ENCODE measurements at places on chromosomes 6 and 20.

DNA sequence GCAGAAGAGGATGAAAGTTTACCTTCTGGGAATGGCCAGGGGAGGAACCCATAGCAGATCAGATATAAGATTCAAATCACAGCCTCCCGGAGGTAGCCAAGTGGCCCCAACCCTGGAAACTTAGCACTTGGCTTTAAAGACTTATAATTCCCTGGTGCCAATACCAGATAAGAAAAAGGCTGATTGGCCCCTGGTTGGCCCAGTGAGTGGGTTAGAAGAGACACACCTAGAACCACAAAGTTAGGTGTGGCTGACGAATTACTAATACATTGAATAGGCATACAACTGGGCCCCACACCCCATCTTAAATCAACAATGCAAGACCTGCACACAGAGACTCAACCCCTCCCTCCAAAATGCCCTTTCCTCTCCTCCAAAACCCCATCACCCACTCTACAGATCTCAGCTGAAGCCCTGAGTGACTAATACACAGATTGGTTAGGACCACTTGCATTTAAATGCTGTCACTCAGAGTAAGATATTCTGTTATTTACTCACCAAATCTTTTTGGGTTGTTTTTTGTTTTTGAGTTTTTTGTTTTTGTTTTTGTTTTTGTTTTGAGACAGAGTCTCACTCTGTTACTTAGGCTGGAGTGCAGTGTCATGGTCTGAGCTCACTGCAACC lies 315.4 kb upstream of the JARID2 start:
- no peak for DNase-seq

- DNase-seq = no peak
Observed at GRCh38 chr6:158011980-158012566, 30.4 kb downstream of the SYNJ2 start.

DNA sequence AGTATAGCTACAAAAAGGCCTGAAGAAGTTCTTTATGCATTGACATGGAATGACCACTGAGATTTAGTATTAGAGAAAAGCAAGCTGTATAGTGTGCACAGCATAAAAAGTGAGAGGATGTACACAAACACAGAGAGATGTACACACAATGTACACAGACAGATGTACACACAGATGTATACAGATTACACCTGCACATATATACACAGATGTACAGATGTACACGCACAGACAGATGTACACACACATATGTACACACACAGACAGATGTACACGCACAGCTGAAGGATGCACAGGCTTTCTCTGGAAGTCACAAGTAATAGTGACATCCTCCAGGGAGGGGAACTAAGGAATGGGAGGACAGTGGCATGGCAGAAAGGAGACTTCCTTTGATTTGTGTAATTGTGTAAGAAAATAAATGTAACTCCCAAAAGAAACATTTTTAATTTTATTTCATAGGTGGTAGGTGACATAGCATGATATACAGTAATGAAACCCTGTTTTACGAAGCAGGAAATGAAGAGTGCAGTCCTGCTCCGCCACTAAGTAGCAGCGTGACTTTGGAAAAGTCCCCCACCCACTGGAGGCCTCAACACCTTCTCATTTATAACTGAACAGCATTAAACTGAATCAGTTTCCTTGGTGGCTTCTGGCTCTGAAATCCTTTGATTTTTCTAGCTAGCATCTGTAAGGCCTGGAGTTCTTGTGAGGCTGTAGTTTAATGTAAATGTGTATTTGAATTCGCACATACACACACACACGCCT lies 14.1 kb downstream of the NFATC2 start:
- no peak for DNase-seq

DNA sequence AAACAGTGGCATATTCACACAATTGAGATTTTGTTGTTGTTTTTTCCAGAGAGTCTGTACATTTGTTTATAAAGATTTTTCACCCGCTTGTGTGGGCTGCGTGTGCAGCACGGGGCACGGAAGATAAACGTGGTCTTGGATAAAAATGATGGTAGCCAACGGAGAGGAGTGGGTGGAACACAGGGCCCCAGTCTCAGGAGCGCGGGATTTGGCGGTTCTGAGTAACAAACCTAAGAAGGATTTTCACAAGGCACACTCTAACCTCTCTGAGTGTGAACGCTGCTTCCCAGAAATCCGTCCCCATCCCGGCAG lies 3.6 kb upstream of the BNIP5 start:
- DNase-seq = no peak

- no peak for DNase-seq
Observed at GRCh38 chr6:143135797-143136561, 75.3 kb downstream of the AIG1 start.

DNA sequence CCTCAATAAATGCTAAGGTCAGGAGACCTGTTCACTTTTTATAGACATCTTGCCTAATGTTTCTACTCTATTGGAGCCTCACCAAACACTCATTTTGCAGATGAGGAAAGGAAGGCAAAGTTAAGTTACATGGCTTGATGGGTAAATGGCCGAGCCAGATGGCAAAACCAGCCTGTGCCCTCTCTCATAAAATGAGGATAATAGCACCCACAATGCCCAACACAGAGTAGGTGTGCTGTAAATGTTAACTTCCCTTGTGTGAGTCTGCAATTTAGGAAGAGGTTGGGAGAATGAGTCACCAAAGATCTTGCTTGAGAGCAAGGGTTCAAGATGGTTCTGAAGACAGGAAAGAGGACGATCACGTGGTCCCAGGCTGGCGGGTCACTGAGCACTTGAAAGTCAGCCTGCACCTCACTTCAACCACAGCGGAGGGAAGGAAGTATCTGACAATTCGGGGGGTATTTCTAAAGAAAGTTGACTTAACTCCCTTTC lies 3.3 kb downstream of the KCNK5 start:
- no peak for DNase-seq

DNA sequence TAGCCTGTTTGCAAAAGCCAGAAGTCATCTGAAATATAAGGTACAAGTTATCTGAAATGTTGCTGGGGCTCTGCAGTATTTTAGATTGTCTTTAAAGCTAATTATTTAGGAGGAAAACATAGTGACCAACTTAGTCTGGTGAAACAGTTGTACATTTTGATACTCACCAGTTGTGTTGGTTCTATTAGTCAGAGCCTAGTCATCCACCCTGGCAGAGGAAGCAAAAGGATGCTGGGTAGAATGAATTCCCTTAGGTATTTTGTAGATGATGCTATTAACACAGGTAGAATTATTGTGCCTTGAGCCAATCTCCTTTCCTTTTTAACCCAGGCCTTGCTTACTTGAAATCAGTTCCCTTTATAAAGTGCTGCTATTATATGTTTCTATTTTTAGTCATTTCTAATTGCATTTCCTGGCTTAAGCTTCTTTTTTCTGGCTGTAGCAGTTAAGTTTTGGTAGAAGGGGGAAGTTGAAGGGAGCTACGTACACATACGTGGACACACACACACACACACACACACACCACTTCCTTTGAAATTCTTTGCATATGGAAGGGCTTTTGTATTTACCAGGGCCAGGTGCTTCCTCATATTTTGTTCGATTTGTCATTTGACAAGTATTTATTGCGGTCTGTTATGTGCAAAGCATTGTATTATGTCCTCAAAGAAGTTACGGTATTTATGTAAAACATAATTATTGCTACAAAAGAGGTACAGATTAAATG lies 82.4 kb downstream of the RTN4IP1 start:
- no peak for DNase-seq

- no peak for DNase-seq
Observed at GRCh38 chr6:167093922-167094432, 28.9 kb upstream of the CCR6 start.

- no peak for DNase-seq
Observed at GRCh38 chr20:45323731-45324130, 15.6 kb upstream of the MATN4 start.

DNA sequence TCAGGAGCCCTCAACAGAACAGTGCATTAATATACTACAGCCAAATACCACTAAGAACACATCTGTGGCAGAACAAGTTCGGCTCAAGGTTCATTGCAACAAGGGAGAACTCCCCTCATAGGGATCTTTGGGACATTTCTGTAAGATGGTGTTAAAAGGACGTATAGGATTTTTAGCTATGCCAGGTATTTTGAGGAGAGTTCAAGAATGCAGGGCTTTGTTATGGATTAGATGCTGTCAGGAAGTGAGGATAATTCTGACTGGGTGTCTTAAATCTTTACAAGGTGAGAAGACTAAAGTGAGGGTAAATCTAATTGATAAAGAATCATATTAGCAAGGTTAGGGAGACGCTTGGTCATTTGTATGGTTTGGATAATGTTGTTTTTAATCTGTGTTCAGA lies 83.7 kb upstream of the AHI1 start:
- peak; percentile 8 for DNase-seq

DNA sequence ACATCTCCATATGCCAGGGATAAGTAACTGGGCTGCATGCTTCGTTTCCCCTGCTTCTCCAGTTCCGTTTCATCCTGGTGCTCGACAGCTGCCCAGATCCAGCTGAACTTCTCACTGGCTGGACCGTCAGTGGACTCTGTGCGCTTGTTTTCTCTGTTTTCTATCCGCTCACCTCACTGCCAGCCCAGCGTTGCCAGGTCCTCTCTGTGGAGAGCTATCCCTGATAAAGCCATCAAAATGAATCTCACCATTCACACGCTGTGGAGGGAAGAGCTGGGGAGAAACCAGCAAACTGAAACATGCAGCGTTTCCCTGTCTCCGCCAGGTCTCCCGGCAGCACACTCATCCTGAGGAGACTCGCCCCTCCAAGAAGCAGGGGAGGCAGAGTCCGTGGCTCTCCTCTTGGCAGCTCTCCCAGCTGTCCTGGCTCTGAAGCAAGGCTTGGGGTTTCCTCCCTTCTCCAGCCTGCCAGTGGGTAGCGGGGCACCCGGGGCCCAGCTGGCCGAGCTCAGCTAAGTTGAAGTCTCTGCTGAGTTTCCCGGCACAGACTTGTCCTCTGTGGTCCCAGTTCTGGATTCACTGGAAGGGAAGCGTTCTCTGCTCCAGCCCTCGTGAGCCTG lies 160.9 kb downstream of the DTNBP1 start:
- peak; percentile 36 for DNase-seq

DNA sequence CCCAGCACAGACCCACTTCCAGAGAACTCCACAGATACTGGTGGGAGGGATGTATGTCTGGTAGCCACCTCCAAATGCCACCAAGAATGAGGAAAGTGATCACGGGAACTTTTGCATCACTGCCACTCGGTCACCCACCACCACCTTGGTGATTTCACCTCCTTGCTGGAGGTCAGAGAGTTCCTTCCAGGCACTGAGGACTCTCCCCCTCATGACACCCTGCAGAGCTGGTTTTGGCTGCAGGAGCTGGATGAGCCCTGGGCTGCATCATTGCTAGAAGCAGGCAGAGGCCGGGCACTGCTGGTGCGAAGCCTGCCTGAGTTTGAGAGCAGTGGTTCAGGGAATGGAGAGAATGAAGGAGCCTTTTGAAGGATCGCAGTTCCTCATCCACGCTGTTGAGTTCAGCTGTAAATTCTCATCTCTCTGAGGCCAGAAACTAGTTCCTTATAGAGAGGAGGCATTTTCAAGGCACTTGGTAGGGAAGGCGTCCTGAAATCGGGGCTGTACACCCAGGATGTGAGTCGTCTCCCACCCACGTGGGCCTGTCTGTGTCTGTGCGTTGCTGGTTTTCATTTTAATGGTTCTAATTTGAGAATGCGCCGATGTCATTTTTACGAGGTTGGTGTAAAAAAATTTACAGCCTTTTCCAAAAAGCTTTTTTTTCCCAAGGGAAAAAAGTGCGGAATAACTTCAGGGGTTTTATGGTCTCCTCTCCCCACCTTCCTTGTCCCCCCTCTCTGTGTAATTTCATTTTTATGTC lies 25.0 kb downstream of the FOXP4 start:
- DNase-seq = peak; percentile 43

DNA sequence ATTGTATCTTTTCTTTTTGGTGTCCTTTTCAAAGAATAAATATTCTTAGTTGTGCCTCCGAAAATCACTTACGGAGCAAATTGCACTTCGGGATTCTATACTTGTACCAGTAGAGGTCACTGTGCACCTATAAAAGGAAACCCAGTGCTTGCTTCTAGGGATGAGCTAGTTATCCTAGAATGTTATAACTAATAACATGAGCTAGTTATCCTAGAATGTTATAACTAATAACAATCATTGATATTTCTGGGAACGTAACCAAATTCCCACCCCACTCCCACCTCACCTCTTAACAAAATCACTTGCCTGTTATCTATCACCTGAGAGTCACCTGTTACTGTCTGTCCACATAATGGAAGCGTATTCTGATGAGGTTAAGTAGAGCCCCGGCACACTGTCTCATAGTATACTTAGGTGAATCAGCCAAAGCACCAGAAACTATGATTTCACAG lies 126.9 kb upstream of the TIAM2 start:
- peak; percentile 42 for DNase-seq

DNA sequence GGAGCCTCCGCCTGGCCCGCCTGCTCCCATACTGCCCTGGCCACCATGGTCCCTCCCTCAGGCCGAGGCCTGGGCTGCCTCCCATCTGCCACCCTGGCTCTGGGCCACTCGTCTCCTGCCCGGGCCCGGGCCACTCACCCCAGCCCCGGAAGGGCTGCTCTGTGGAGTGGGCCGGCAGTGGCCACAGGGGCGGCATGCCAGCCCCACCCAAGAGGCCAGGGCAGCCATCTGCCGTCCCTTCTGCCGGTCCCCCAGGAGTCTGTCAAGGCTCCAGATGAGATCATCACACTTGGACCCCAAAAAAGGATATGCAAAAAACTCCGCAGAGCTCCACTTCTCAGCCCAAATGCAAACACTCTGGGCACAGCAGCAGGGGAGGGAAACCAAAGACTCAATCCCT lies 23.8 kb upstream of the TLDC2 start:
- no peak for DNase-seq

DNA sequence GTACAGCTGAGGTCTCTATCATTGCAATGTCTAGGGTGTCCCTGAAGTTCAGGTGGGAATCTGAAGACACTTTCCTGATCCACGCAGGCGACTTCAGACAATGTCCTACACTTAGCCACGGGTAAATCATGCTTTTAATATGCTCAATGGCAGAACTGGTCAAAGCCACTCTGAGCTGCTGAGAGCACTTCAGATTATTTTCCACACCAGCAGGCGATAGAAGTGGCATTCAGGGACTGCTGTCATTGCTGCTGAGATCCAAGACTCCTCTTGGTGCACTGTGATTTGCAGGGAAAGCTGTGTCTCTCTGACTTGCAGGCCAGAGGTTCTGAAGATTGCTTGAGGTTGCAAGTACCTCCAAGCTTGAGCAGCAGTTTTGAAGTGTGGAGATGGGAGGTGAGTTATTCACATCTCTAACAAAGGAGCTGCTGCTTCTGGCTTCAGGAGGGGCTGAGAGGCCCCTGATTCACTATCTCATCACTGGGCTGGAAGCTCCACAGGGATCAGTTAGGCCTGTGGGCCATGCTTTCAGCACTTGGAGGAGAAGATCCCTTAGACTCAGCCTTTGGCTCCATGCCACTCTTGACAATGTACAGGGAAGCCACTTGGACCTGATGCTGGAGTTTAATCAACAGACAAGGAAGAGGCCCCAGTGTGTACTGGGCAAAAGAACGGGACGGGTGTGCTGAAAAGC lies 2.9 kb upstream of the SSTR4 start:
- no peak for DNase-seq

Measured in H7 (cell line).